ENCODE measurements at places on chromosomes 1 and 21. TPM values are rescaled to one million over a fixed set of nuclear protein-coding genes. Genes with fewer than 3 reads are reported as not detected.

- peak overlapping the region; percentile 57 for H3K27ac ChIP-seq
- peaks cover 41% of the 10 kb centered on the region for H3K4me1 ChIP-seq
- H3K36me3 ChIP-seq, result peaks cover 57% of the 10 kb centered on the region
- DNase-seq, result no peak
- H3K27me3 ChIP-seq, result no peaks in the 10 kb centered on the region
Observed at GRCh38 chr1:225422031-225422605, 5.7 kb downstream of the LBR start.

DNA sequence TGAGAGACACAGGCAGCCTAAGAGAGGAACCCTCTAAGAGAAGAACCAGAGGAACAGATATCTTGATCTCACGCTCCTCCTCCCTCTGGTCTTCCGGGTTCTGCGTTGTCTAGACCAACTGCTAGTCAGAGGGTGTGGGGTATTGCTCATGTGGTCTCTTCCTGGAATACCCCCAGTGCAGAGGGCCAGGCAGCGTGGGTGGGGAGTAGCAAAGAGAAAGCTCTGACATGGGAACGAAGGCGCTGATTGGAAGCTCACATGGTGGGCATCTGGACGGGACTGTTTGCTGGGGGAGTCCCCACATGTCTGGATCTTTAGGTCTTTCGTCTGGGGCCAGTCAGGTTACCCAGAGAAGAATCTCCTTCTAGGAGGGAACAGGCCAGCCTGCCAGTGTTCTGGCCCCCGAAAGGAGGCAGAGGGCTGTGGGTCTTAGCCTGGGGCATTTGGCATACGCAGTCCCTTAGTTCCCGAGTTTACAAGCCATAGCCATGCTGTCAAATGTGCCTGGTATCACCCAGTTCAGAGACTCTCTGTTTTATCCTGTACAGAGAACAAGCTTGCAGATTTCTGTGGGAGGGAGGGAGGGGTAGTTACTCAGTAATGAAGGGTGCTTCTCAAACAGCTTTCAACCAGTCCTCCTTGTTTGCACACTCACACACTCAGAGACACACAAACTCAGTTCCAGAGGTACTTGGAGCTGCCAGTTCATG lies 18.3 kb upstream of the IL6R start:
- H3K4me3 ChIP-seq, result peak overlapping the region; percentile 3
- no peaks in the 10 kb centered on the region for H3K36me3 ChIP-seq
- H3K4me1 ChIP-seq, result peaks cover 22% of the 10 kb centered on the region

DNA sequence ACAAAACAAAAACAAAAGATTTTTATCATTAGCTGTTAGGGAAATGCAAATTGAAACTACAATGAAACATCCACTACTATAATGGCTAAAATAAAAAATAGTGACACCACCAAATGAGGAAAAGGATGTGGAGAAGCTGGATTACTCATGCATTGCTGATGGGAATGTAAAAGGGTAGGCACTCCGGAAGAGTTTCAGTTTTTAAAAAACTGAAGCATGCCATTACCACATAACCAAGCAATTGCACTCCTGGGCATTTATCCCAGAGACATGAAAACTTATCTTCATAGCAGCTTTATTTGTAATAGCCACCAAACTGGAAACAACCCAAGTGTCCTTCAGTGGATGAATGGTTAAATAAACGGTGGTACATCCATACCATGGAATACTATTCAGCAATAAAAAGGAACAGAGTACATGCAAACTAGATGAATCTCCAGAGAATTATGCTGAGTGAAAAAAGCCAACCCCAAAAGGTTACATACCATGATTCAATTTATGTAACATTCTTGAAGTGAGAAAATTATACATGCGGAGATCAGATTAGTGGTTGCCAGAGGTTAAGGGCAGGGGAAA lies 14.5 kb upstream of the CFAP298 start:
- H3K36me3 ChIP-seq, result peaks cover 10% of the 10 kb centered on the region
- H3K4me1 ChIP-seq, result no peaks in the 10 kb centered on the region
- H3K27me3 ChIP-seq, result peaks cover 3% of the 10 kb centered on the region
- H3K4me3 ChIP-seq, result no peak overlapping the region
- H3K27ac ChIP-seq, result no peak overlapping the region
- no peak for DNase-seq

- no peak for DNase-seq
- no peaks in the 10 kb centered on the region for H3K4me1 ChIP-seq
- H3K36me3 ChIP-seq, result no peaks in the 10 kb centered on the region
- no peak overlapping the region for H3K4me3 ChIP-seq
Observed at GRCh38 chr21:37876561-37876960, 39.7 kb downstream of the KCNJ6 start.

DNA sequence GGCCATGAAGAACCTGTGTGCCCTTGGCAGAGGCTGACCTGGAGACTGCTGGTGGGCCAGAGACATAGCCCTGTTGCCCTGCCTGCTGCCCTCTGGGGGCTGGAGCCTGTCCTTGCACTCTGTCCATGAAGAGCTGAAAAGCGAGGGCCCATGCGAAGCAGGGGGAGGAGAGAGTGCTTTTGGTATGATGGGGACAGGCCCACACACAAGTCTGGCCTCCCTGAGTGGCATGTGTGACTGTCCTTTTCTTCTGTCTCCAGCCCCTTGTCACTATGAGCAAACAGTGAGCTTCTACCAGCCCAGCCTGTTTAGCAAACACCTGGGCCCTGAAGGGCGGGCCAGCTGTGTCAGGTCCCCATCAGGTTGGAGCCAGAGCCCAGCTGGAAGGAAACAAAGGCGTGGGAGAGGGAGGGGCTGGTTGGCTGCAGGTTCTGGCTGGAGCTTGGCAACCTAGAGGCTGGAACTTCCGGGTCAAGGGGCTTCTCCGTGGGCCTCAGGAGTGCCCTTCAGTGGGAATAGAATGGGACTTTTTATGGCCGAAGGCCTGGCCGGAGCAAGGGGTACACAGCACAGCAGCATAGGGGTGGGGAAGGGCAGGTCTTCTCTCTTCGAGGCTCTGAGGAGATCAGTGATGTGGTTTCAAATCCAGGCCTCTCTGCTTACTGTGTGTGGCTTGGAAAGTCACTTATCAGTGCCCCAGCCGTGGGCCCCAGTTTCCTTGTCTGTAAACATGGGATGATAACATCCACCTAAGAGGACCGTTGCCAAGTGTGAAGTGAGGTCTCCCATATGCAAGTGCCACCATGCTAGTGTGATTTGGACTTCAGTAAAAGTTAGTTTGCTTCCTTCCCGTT lies 14.3 kb downstream of the QSOX1 start:
- no peak overlapping the region for H3K27ac ChIP-seq
- no peaks in the 10 kb centered on the region for H3K27me3 ChIP-seq
- H3K36me3 ChIP-seq, result no peaks in the 10 kb centered on the region

DNA sequence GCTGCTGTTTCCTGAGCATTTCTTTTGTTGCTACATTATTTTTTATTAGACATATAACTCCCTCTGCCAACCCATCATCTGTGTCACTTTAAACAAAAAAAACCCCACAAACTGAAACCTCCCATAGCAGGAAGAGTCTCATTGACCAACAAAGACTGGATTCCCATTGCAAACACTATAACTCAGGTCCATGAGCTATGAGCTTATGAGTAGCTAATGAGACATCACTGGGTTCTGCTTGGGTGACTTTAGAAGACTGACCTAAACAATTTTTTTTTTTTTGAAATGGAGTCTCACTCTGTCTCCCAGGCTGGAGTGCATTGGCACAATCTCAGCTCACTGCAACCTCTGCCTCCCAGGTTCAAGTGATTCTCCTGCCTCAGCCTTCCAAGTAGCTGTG lies 212.8 kb downstream of the LTN1 start:
- H3K4me3 ChIP-seq, result no peak overlapping the region
- no peaks in the 10 kb centered on the region for H3K4me1 ChIP-seq
- no peaks in the 10 kb centered on the region for H3K27me3 ChIP-seq
- no peaks in the 10 kb centered on the region for H3K36me3 ChIP-seq
- DNase-seq, result no peak

DNA sequence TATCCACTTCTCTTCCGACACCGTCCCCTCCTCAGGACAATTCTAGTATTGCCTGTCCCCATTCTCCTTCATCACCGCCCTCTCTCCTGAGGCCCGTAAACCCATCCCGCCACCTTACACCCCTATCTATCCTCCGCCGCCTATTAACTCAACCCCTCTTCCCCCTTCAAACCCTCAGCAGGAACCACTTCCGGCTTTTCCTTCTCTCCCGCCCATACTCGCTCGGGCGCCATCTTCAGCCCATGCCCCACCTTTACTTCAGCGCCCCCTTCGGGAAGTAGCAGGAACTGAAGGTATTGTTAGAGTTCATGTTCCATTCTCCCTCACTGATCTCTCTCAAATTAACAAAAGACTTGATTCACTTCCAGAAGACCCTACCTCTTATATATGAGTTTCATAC lies 31.6 kb downstream of the VN1R5 start:
- no peak overlapping the region for H3K27ac ChIP-seq
- no peak overlapping the region for H3K4me3 ChIP-seq
- H3K27me3 ChIP-seq, result no peaks in the 10 kb centered on the region
- no peaks in the 10 kb centered on the region for H3K4me1 ChIP-seq
- no peaks in the 10 kb centered on the region for H3K36me3 ChIP-seq
- DNase-seq, result no peak

- no peak overlapping the region for H3K27ac ChIP-seq
- peaks cover 16% of the 10 kb centered on the region for H3K4me1 ChIP-seq
- DNase-seq, result no peak
- H3K36me3 ChIP-seq, result peaks cover 35% of the 10 kb centered on the region
Observed at GRCh38 chr1:33030575-33030974, 6.1 kb downstream of the AK2 start.

GRCh38 chr21:33027401-33028286 lies 1.9 kb downstream of the OLIG2 start:
- H3K4me3 ChIP-seq, result no peak overlapping the region
- no peaks in the 10 kb centered on the region for H3K27me3 ChIP-seq
- H3K4me1 ChIP-seq, result peaks cover 46% of the 10 kb centered on the region

DNA sequence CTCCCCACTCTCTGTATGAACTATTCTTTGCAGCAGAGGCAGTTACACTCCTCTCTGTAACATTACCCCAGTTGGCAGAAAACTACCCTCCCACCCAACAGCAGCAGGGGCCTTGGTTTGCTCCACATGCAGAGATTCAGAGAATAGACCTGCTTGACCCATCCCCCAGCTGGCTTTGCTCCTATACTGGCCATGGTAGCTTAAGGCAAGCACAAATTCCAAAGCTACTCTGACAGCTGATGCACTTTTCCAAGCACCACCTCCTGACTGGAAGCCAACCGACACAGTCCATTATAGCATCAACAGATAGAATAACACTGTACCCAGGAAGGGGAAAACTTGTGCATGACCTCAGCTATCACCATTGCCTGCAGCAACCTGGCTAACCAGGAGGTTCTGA lies 846.5 kb upstream of the NCAM2 start:
- H3K4me1 ChIP-seq, result no peaks in the 10 kb centered on the region
- no peak overlapping the region for H3K27ac ChIP-seq
- no peak for DNase-seq

GRCh38 chr1:234978397-234979295 lies 150.0 kb downstream of the TOMM20 start:
- H3K36me3 ChIP-seq, result no peaks in the 10 kb centered on the region
- H3K4me1 ChIP-seq, result peaks cover 52% of the 10 kb centered on the region
- H3K4me3 ChIP-seq, result peak overlapping the region; percentile 34
- H3K27me3 ChIP-seq, result no peaks in the 10 kb centered on the region

DNA sequence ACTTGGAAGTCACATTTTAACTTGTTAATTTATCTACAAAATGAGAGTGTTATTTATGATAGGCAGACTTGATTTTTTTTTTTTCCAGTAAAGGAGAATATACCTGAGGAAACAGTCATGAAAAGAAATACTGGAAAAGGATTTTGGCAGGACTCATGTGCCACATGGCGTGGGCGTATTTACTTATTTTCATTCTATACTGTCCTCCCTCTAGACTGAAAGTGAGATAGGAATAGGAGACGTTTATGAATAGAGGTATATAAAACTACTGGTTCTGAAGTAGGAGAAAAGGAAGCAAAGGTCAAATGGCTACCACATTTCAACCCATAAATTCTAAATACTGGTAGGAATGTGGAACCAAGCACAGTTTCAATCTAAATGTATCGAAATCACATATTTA lies 94.8 kb upstream of the MPC2 start:
- no peaks in the 10 kb centered on the region for H3K4me1 ChIP-seq
- no peaks in the 10 kb centered on the region for H3K36me3 ChIP-seq
- no peak overlapping the region for H3K4me3 ChIP-seq
- H3K27me3 ChIP-seq, result no peaks in the 10 kb centered on the region
- H3K27ac ChIP-seq, result no peak overlapping the region

DNA sequence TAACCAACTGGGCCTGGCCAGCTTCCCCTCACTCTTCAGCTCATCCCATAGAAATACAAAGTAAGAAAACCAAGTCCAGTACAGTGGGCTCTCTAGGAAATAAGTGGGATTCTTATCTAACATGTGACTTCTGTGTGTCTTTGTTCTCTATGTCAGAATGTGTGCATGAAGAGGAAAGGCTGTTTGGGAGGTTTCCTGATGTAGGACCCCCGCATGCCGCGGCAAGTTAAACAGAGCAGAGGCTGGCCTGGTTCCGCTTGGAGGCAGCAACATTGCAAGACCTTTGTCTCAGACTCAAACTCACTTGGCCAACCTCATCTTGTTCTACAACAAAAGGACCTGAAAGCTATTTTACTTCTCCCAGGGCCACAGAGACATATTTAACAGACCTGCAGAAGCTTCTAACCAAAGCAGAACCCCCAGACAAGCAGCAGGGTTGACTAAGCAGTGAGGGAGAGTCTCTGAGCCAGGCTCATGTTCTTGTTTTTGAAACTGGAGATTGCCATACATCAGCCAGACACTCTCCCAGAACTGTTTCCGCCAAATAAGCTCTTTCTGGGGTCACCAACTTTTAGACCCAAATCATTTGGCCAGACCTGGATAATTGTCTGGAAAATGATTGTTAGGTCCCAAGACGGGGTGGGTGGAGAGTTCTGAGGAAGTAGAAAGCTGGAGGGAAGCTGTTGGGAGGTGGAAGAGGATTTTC lies 6.2 kb downstream of the MTARC2 start:
- DNase-seq, result no peak
- peaks cover 4% of the 10 kb centered on the region for H3K4me1 ChIP-seq
- H3K36me3 ChIP-seq, result no peaks in the 10 kb centered on the region
- no peak overlapping the region for H3K4me3 ChIP-seq

GRCh38 chr1:15229707-15230131 lies 17.3 kb upstream of the FHAD1 start:
- H3K27ac ChIP-seq, result no peak overlapping the region
- DNase-seq, result no peak
- no peaks in the 10 kb centered on the region for H3K27me3 ChIP-seq
- H3K36me3 ChIP-seq, result no peaks in the 10 kb centered on the region
- H3K4me3 ChIP-seq, result no peak overlapping the region

- no peaks in the 10 kb centered on the region for H3K36me3 ChIP-seq
- no peaks in the 10 kb centered on the region for H3K4me1 ChIP-seq
- no peak for DNase-seq
- H3K4me3 ChIP-seq, result no peak overlapping the region
Observed at GRCh38 chr1:39147099-39148025, 57.1 kb upstream of the MACF1 start.

- H3K27me3 ChIP-seq, result no peaks in the 10 kb centered on the region
- H3K4me1 ChIP-seq, result peaks cover 8% of the 10 kb centered on the region
- DNase-seq, result no peak
Observed at GRCh38 chr21:45069711-45070110, 4.7 kb upstream of the ADARB1 start.

CD52 gene
- 1,597 TPM for polyA plus RNA-seq

TAL1 gene
- not detected for polyA plus RNA-seq

SLAMF8 gene
- polyA plus RNA-seq, result 0.17 TPM

OLFM3 gene
- polyA plus RNA-seq, result not detected

TTC34 gene
- polyA plus RNA-seq, result 2.1 TPM

RAP1GAP gene
- 0.09 TPM for polyA plus RNA-seq

FCMR gene
- 931 TPM for polyA plus RNA-seq

COL16A1 gene
- polyA plus RNA-seq, result not detected

All from B cell (primary cell).